ENCODE measurements at places on chromosomes 11 and 22.

DNA sequence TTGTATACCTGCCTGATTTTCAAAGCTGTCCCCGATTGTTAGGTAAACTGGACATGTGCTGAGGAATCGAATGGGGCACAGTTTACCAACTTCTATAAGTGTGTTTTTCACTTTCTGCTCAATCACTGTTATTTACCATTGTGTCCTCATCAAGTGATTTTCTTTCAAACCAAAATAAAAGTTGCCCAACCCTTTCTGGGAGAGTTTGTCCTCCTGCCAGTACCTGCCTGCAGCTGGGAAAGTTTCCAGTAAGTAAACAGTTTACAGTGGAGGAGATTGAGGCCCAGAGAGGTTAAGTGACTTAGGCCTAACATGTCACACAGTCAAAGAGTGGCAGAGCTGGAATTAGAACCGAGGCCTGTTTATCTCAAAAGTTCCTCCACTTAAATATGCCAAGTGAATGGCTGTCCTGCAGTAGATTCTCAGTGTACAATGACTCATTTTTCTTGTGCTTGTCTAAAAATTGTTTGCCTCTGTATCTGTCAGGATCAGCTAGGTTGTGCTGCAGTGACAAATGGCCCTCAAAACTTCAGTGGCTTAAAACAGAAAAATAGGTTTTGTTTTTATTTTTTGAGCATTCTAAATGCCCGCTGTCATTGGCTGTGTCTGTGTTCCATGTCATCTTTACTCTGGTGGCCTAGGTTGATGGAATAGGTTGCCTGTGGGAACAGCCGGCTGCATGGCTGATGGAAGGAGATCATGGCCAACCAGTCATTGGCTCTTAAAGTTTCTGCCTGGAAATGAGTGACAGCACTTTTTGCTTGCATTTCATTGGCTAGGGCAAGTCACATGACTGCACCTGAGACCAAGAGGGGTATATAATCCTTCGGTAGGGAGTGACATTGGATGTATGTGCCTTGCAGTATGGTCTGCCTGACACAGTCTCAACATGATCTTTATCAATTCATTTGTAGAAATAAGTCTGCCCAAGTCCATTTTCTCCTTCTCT, 61.8 kb upstream of the CRYBB3 start:
- no peak for DNase-seq

- no peak for DNase-seq
Measured at GRCh38 chr22:43467216-43467940, 55.6 kb downstream of the MPPED1 start.

GRCh38 chr11:66417000-66417399, 3.8 kb upstream of the NPAS4 start:
- DNase-seq = no peak

- DNase-seq = no peak
Measured at GRCh38 chr11:860234-861104, 17.8 kb downstream of the TSPAN4 start.

DNA sequence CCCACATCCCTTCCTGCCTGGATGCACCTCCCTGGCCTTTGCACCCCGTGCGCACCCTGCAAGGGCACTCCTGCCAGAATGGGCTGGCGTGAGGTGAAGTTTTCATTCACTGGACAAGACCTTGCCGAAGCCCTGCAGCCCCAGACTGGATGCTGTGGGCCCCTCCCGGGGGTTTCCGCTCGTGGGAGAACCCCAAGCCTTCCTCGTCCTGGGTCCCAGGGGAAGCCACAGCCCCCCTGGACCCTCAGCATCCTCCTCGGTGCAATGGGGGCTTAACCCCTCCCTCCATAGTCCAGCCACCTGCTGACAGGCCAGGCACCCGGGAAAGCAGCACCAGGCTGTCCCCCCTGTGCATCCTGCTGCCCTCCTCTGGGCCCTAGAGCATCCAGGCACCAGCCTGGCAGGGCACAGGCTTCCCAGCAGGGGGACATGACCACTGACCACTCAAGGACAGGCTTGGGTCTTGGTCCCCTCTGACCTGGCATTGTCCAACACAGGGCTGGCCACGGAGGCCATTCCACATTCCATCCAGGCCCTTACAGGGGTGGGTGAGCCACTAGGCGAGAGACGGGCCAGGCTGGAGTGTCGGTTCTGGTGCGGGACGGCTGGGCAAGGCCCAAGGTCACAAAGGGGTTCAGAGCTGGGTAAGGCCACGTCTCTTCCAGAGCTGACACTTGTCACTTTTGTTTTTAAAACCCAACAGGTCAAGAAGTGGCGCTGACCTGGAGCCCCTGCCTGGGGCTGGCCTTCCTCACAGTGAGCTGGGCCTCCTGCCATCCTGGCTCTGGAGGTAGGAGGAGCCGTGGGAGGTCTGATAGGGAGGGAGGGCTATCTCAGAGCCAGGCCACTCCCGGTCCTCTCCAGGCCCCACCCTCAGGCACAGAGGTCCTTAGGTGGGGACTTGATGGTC, 41.5 kb upstream of the PPARA start:
- DNase-seq = no peak

- no peak for DNase-seq
Measured at GRCh38 chr22:36936362-36937116, 23.1 kb downstream of the CSF2RB start.

DNA sequence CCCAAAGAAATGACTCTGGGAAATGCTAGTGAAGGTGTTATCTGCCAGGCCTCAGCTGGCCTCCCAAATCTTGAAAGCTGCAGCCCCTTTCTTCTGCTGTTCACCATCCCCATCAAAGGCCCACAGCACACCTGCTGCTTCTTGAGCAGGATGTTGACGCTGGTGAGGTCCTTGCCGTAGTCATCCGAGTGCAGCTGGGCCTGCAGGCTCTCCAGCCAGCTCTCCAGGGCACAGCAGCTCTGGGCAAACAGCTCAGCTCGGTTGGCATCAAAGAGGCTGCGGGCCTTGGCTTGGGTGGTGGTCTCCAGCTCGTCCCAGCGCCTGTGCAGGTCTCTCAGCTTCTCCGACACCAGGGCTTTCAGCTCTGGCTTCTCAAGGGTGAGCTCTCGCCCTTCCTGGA, 18.5 kb upstream of the RBM4B start:
- no peak for DNase-seq

- no peak for DNase-seq
Measured at GRCh38 chr11:104332110-104332509, 168.2 kb upstream of the PDGFD start.

DNA sequence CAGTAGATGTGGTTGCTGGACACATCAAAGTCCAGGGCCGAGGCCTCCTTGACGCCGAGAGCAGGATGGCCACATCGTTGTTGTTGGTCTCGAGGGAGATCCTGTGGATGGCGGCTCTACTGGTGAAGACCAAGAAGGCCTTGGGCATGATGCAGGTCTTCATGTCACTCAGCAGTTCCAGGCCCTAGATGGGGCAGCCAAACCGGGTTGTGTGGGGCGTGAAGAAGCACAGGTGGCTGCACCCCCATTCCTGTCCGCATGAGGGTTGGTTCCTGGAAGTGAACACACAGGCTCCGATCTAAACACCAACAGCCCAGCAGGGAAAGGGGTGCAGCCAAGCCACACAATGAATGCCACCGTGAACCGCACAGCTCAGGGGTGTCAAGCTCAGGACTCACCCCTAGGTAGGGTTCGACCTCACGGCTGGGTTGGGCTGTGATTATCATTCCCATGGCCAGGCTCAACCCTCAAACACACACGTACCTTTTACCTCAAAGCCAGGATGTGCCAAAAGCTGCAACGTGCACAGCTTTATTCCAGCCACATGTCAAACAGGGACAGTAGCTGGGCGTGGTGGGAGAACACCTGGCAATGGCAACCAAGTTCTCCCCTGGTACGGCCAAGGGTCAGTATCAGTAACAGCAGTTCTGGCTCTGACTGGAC, 132.3 kb downstream of the CRYBB2 start:
- DNase-seq = no peak

GRCh38 chr11:33476945-33477606, 219.9 kb downstream of the HIPK3 start:
- no peak for DNase-seq

DNA sequence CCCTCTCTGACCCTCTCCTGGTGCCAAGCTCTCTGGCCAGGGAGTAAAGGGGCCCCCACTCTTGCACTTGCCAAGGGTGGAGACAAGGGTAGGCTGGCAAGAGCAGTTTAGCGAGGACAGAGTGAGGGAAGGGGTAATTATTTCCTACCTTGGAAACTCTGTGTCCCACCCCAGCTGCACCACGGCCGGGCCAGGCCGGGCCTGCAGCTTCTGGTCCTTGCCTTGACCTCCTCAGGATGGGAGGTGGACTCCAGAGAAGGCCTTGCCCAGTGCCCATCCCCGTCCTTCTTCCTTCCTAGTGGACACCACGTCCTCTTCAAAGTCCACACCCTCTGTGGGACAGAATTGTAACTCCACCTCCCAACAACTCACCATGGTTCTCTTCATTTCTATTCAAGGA, 18.4 kb upstream of the OSBPL5 start:
- DNase-seq = no peak

DNA sequence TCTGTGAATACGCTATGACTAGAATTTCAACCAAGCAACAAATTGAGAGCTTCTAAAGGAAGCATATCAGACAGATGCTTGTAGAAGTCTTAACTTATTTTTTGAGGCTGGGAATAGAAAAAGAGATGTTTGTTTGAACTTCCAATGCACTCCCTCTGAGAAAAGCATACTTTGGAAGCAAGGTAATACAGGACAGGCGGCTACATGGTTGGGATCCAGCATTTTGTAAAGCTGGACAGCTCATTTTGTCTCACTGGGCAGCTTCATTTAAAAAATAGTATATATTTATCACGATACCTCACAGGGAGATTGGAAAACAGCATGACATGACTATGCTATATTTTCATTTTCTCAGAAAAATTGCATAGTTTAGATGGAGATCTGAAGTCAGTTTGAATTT, 821.3 kb upstream of the API5 start:
- no peak for DNase-seq

DNA sequence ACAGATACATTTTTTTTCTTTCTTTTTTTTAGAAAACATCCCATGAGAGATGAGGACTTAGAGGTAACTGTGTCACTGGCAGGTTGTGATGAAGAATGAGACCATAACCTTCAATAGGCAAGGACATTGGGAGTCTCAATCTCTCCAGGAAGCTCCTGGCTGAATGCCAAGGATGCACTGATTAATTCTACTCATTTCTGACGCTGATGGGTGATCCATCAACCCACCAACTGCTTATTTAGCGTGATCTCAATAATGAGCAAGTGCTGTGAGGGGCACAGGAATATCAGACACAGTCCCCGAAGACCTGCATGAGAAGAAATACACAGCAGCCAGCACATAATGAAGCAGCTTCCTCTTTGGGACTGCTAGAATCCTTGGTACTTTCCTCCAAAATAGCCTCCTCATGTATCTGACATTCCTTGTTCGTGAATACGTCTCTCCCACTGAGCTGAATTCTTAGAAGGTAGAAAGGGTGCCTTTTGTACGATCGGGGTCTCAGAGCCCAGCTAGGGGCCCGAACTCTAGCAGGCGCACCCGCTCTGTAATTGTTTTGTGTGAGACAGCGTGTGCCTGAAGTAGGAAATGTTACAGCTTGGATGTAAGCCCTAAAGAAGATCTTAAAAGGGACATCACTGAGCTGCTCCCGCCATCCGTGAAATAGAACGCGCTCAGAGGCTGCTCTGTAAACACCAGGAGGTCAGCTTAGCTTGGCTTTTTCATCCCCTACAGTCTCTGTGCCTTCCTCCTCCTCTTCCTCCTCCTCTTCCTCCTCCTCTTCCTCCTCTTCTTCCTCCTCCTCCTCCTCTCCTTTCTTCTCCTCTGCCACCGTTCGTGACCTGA, 7.2 kb downstream of the CLMP start:
- no peak for DNase-seq

- DNase-seq = no peak
Measured at GRCh38 chr22:26559961-26560575, 29.9 kb downstream of the TPST2 start.

- peak; percentile 52 for DNase-seq
Measured at GRCh38 chr11:27319072-27319471, 43.9 kb downstream of the CCDC34 start.

GRCh38 chr11:68120273-68121066, 718 bp downstream of the CHKA start:
- no peak for DNase-seq

DNA sequence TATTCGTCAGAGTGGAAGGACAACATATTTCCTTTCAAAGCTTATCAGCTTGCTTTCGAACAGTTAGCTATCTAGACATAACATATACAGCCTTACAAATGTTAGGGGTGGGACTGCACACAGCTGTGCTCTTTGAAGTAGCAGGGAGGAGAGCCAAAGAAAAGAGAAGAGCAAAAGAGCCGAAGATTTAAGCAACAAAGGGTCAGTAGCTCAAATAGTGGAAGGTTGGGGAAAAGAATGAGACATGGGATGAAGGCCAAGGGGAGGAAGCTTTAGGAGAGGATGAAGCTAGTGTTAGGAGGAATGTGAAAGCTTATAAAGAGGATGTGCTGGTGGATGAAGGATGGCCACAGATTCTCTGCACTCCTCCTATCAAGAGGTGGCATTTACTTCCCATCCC, 31.8 kb upstream of the IGSF22 start:
- no peak for DNase-seq

DNA sequence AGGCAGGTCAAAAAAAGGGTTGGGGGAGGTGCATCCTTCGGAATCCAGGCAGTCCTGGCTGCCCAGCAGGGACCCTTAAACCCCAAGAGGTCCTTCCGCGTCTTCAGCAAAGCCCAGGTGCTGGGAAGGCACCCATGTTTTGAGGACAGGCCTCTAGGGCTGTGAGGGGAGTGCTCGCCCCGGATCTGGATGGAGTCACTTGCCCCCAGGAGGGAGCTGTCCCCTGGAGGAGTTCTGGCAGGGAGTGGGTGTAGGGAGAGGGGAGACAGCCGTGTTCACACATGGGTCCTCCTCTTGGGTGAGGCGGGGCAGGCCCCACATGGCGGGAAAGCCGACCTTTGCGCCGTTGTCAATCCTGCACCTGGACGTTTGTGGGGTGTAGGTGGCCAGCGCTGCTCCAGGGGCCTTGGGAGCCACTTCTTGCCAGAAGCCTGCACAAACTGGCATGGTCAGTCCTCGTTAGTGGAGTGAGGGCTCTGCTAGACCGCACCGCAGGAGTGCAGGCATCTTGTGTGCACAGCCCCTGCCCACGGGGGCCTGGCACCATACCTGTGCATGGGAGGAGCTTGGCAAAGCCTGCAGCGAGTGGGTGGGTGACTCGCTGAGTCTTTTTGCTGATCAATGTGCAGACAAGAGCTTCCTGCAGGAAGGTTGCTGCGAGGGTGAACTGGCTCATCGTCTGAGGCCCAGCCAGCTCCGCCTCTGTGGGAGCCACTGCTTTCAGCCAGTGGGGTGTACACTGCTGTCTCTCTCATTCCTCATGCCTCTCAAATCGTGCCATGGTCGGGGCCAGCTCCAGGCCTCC, 16.0 kb downstream of the PPIL2 start:
- DNase-seq = no peak

Measured in epithelial cell of prostate (primary cell).